ENCODE measurements at places on chromosomes 1 and 21. TPM values are rescaled to one million over a fixed set of nuclear protein-coding genes. Genes with fewer than 3 reads are reported as not detected.
A peak's percentile ranks its signal among the peaks of the same experiment; 100 is the strongest.

- no peak for DNase-seq
- no peaks in the 10 kb centered on the region for H3K4me1 ChIP-seq
- H3K4me3 ChIP-seq, result no peak overlapping the region
- H3K27ac ChIP-seq, result no peak overlapping the region
- H3K27me3 ChIP-seq, result no peaks in the 10 kb centered on the region
These were observed 23.0 kb upstream of the WLS start for GRCh38 chr1:68255301-68255700.

DNA sequence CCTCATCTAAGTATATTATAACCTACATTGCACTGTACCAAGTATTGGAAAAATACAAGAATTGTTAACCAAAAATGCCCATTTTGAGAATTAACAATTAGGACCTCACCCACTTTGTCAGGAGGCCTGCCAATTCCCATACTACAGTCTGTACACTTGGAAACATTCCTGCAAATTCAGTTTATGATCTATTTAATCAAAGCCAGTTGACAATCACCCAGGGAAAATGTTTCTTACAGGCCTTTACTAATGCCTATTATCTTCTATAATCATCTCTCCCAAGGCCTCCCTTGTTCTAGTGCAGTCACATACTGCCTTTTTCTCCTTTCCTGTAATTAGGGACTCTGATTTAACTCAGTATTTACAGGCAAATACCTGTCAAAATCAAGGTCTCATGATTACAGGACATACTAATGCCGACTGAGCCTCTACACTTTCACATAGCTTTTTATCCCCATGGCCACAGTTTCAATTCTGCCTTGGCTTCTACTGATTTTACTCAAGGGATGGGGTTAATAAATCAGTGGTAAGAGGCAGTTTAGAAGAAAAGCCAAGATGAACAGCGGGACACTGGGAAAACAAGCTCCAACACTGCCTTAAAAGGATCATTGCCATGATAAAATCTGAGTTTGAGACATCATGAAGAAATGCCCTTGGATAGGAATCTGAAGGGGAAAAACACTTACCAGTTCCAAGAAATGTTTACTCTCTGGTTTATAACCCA lies 338.7 kb downstream of the VAV3 start:
- H3K27me3 ChIP-seq, result no peaks in the 10 kb centered on the region
- H3K27ac ChIP-seq, result peak overlapping the region; percentile 86
- no peaks in the 10 kb centered on the region for H3K36me3 ChIP-seq
- no peak for DNase-seq

GRCh38 chr1:30378991-30379581 lies 344.3 kb downstream of the MATN1 start:
- H3K27me3 ChIP-seq, result peaks cover 23% of the 10 kb centered on the region
- H3K4me1 ChIP-seq, result peaks cover 37% of the 10 kb centered on the region
- H3K4me3 ChIP-seq, result peak overlapping the region; percentile 30
- no peaks in the 10 kb centered on the region for H3K36me3 ChIP-seq

Gene DR1
- total RNA-seq, result 38.7 TPM

Gene TNNI3K
- total RNA-seq, result 0.51 TPM

Gene CFAP141
- total RNA-seq, result not detected

Measured in mesothelial cell of epicardium (in vitro differentiated cells).